ENCODE measurements at places on chromosomes 11 and 22.
A peak's percentile ranks its signal among the peaks of the same experiment; 100 is the strongest.

GRCh38 chr11:62433904-62434276, 15.1 kb downstream of the SCGB1A1 start:
- no peak overlapping the region for H3K4me3 ChIP-seq
- peaks cover 15% of the 10 kb centered on the region for H3K4me1 ChIP-seq
- DNase-seq = no peak
- H3K36me3 ChIP-seq = no peaks in the 10 kb centered on the region
- H3K27ac ChIP-seq = no peak overlapping the region
- no peaks in the 10 kb centered on the region for H3K27me3 ChIP-seq

DNA sequence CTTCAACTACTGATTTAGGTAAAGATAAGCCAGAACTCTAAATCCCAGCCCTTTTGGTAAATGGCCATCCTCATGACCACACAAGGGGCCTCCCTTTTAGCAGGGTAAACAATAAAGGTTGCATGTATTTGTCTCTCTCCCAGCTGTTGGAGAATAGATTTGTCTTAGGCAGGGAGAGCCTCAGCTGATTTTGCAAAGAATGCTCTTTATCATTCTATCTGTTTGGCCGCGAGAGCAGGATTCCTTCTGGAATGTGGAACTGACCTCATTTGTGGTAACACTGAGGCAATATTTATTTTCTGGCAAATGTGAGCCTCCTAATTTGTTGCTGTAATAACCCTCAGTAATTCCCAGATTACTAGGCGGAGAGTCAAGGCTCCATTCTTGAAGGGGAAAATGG, 15.3 kb downstream of the PTS start:
- no peak overlapping the region for H3K27ac ChIP-seq
- H3K4me1 ChIP-seq = no peaks in the 10 kb centered on the region
- no peak for DNase-seq
- H3K4me3 ChIP-seq = no peak overlapping the region

GRCh38 chr11:18523084-18523483, 3.7 kb downstream of the TSG101 start:
- no peak overlapping the region for H3K4me3 ChIP-seq
- peak overlapping the region; percentile 59 for H3K27ac ChIP-seq
- no peaks in the 10 kb centered on the region for H3K27me3 ChIP-seq
- DNase-seq = no peak
- H3K4me1 ChIP-seq = peaks cover 29% of the 10 kb centered on the region

GRCh38 chr22:29707010-29707409, 12.8 kb upstream of the CABP7 start:
- DNase-seq = no peak
- H3K27ac ChIP-seq = peak overlapping the region; percentile 30
- H3K27me3 ChIP-seq = peaks cover 3% of the 10 kb centered on the region
- no peak overlapping the region for H3K4me3 ChIP-seq
- no peaks in the 10 kb centered on the region for H3K36me3 ChIP-seq

GRCh38 chr11:103970701-103971249, 65.7 kb upstream of the DDI1 start:
- H3K36me3 ChIP-seq = no peaks in the 10 kb centered on the region
- H3K4me1 ChIP-seq = no peaks in the 10 kb centered on the region
- H3K27ac ChIP-seq = no peak overlapping the region
- H3K4me3 ChIP-seq = no peak overlapping the region

GRCh38 chr11:57192316-57192715, 10.6 kb downstream of the LRRC55 start:
- H3K36me3 ChIP-seq = no peaks in the 10 kb centered on the region
- no peaks in the 10 kb centered on the region for H3K4me1 ChIP-seq
- H3K27me3 ChIP-seq = peaks cover 48% of the 10 kb centered on the region
- H3K27ac ChIP-seq = no peak overlapping the region
- DNase-seq = no peak
- no peak overlapping the region for H3K4me3 ChIP-seq

- H3K4me1 ChIP-seq = peaks cover 1% of the 10 kb centered on the region
- no peaks in the 10 kb centered on the region for H3K36me3 ChIP-seq
- no peak overlapping the region for H3K4me3 ChIP-seq
- H3K27ac ChIP-seq = no peak overlapping the region
- no peak for DNase-seq
Measured at GRCh38 chr11:120270386-120270785, 30.4 kb downstream of the POU2F3 start.

GRCh38 chr11:89205378-89205777, 27.7 kb downstream of the TYR start:
- no peaks in the 10 kb centered on the region for H3K4me1 ChIP-seq
- no peak overlapping the region for H3K4me3 ChIP-seq
- no peak for DNase-seq
- no peaks in the 10 kb centered on the region for H3K36me3 ChIP-seq
- no peaks in the 10 kb centered on the region for H3K27me3 ChIP-seq

GRCh38 chr11:29173660-29174062, 843.2 kb downstream of the KCNA4 start:
- DNase-seq = no peak
- no peak overlapping the region for H3K27ac ChIP-seq
- no peak overlapping the region for H3K4me3 ChIP-seq
- H3K27me3 ChIP-seq = no peaks in the 10 kb centered on the region
- no peaks in the 10 kb centered on the region for H3K4me1 ChIP-seq
- H3K36me3 ChIP-seq = no peaks in the 10 kb centered on the region

DNA sequence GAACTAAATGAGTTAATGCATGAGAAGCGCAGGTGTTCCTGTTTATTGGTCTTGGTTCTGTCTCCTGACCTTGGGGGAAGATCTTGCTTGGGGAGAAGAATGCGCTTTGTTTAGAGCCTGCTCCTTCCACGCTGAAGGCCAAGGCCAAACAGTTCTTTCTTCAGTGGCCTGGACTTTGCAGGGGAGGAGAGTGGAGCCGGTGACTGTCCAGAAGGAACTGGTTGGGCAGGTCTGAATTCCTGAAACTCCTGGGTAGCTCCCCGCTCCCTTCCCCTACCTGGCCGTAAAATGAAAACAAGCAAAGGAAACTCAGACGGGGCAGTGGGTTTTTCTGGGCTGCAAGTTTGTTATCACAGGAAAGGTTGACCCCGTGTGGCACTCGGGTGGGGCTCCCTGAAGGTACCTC, 3.6 kb downstream of the ARHGAP8 start:
- no peak for DNase-seq
- H3K27me3 ChIP-seq = peaks cover 78% of the 10 kb centered on the region
- peaks cover 8% of the 10 kb centered on the region for H3K4me1 ChIP-seq
- no peaks in the 10 kb centered on the region for H3K36me3 ChIP-seq

- no peaks in the 10 kb centered on the region for H3K36me3 ChIP-seq
- DNase-seq = no peak
- H3K27ac ChIP-seq = no peak overlapping the region
- H3K27me3 ChIP-seq = no peaks in the 10 kb centered on the region
- H3K4me3 ChIP-seq = no peak overlapping the region
- H3K4me1 ChIP-seq = no peaks in the 10 kb centered on the region
Measured at GRCh38 chr11:94909371-94909820, 64.0 kb downstream of the CWC15 start.

DNA sequence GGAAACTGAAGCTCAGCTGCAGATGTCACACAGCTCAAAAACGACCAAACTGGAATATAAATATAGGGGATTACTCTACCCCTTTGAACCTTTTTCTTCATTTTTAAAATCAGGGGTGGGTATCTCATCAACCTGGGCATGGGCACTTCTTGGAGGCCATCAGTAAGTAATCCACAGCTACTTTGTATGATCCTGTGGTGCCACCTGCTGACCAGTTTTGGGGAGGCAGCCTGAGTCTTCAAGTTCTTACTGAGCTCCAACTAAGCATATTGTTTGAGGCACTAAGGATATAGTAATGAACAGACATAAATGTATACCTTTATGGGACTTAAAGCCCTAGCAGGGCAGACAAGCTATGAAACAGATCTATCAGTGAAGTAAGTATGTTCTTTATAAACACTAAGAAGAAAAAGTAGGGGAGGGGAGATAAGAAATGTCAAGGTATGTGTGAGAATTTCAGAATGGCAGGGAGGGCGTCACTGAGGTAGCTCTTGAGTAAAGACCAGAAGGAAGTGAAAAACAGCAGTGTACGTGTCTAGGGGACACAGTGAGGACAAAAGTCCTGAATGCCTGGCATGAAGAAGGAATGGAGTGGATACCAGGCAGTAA, 18.4 kb downstream of the TUB start:
- peak; percentile 69 for DNase-seq
- no peaks in the 10 kb centered on the region for H3K4me1 ChIP-seq
- no peak overlapping the region for H3K27ac ChIP-seq
- H3K4me3 ChIP-seq = no peak overlapping the region
- no peaks in the 10 kb centered on the region for H3K27me3 ChIP-seq

DNA sequence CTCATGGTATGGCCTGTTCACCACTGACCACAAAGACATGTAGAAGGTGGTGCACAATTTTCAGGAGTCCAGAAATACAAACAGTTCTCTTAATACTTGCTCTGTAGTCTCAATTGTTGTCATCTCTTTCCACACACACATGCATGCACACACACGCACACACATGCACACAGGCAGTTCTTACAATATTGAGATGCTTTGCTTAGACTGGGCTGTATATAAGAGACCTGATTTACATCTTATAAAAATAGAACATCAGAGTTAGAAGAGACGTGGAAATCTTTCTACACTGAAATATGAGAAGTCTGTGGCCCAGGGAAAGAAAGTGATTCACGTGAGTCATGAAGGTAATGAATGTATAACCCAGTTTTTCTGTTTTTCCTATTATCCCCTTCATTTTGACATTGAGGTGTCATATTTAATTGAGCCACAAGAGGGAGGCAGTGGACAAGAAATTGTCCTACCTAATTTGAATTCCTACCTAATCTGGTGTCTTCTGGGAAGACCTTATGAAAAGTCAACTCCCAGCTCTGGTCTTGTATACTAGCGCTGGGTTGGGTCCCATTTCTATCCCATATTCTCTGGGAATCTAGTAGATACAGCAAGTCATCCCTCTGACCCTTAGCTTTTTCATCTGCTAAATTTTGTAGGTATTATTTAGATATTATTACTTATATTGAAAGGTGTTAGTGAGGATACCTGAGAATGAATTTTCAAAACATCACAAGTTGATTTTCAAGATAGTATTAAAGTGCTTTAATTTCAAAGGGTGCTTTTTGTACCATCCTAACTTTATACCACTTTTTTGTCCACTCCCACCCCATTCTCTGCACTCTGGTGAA, 14.9 kb upstream of the MS4A4A start:
- no peak overlapping the region for H3K4me3 ChIP-seq
- H3K36me3 ChIP-seq = no peaks in the 10 kb centered on the region
- no peaks in the 10 kb centered on the region for H3K4me1 ChIP-seq
- no peak for DNase-seq

DNA sequence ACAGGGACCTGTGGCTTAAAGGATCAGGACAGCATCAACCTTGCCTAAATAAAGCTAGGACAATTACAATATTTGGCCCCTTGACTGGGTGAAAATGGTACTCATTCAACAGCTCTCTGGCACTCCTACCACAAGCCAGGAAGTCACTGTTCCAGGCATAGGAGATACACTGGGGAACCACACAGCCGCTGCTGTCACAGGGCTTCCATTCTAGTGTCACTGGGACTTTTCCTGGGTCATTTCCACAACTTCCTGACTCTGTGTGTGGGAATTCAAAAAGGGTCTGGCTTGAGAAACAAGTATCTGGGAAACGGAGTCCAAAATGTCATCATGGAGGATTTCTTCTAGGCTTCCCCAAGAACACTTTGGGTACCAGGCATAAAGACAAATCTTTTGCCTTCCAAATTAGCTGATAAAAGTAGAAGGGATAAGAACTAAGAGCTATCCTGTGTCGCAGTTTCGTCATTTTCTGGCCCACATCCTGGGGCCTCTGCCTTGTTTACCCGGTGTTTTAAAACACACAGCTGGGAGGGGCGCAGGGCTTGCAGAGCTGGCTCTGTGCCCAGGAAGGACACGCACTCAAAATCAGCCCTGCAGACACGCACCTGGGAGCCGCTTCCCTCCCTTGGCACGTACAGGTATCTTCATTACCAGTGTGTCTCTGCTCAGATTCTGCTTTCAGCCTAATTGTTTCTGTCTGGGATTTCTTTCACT, 38.0 kb downstream of the TMEM45B start:
- DNase-seq = peak; percentile 35
- H3K4me1 ChIP-seq = peaks cover 20% of the 10 kb centered on the region
- H3K36me3 ChIP-seq = no peaks in the 10 kb centered on the region
- peak overlapping the region; percentile 43 for H3K4me3 ChIP-seq
- peak overlapping the region; percentile 87 for H3K27ac ChIP-seq
- H3K27me3 ChIP-seq = peaks cover 8% of the 10 kb centered on the region

DNA sequence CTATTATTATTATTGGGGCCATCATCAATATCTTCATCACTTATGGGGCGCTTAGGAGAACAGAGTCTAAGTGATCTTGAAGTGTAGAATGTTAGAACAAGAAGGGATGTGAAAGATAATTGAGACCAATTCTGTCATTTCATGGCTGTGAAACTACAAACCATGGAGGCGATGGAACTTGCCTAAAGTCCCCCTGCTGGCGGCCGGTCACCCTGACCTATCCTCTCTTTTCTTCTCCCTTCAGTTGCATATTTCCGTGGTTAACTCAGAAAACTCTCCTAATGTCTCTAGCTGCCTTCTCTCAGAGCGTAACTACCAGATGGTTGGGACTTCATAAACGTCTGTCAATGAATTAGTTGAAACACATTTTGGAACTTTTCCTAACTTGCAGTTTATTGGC, 6.6 kb upstream of the OR4B1 start:
- H3K27ac ChIP-seq = no peak overlapping the region
- no peaks in the 10 kb centered on the region for H3K36me3 ChIP-seq
- H3K4me3 ChIP-seq = no peak overlapping the region
- H3K4me1 ChIP-seq = no peaks in the 10 kb centered on the region

DNA sequence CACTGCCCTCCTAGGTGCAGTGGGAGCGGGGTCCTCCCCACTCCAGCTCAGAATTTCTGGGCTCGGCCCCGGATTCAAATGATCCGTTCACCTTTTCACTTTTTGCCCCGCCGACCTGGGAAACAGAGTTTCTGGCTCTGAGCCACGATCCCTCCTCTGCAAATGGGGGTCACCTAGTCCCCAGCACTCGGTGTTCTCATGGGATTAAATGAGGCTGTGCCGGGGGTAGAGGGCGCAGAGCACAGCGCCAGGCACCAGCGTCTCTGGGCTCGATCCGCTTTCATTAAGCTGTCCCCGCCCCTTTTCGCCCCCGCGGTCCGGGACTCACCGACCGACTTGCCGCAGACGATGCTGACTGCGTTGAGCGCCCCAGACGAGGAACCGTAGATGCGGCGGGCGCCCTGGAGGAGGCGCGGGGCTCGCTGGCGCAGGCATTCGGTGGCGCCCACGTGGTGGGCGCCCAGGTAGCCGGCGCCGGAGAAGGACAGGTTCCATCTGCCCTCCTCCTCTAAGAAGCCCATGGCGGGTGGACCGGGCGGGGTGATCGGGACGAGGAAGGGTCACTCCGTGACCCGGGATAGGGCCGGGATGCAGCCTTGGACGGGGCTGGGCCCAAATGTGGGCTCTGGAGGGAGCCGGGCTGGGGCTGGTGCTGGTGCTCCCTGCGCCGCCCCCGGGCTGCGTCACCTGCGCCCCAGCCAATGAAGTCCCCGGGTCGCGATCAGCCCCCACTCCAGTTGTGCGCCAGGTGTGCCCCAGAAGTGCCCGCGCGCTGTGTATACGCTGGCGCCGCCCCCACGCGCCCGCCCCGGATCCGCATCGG, at the start of gene PNPLA5:
TSS of gene PNPLA5 (minus strand) at position 654 of the 823 bp plus-strand sequence. CDS start at position 521, 133 bp downstream.
- H3K4me3 ChIP-seq = peak within 1 kb of the TSS; percentile 29
- no peak for DNase-seq
- no peaks in the 10 kb centered on the region for H3K4me1 ChIP-seq
- H3K27ac ChIP-seq = no peak within 1 kb of the TSS

GRCh38 chr11:118703563-118704106, 24.2 kb upstream of the TREH start:
- peaks cover 10% of the 10 kb centered on the region for H3K36me3 ChIP-seq
- peaks cover 38% of the 10 kb centered on the region for H3K4me1 ChIP-seq
- no peak for DNase-seq

Measured in effector memory CD8-positive, alpha-beta T cell (primary cell).